ENCODE measurements at places on chromosomes 2 and 18.

DNA sequence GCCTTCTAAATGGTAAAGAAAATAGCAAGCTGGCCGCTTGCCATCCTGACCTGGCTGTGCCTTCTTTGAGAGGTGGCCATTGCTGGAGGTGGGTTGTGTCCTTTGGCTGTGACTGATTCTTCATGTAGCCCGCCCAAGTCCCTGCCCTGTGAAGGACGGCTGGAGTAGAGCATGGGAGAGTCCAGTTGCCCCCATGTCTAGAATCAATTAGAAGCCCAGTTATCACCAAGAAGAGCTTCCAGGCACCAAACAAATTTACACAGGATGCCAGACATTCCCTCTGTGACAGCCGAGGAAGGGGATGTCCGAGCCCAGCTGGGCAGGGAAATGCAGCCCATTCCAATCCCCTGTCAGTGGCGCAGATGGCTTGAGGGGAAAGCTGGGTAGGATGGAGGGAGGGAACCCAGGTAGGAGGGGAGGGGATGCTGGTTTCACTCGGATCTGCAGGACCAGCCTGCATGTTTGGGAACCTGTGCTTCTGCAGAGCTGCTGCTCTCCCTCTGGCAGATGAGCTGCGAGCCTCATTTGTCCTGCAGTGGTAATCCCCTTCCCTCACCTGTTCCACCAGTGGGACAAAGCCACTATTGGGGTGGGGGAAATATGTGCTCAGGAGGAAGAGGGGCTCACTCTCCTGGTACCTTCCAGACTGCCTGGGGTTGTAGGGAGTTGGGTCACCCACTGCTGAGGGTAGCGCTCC is 25.7 kb upstream of the ASB18 start:
- no peak for DNase-seq

DNA sequence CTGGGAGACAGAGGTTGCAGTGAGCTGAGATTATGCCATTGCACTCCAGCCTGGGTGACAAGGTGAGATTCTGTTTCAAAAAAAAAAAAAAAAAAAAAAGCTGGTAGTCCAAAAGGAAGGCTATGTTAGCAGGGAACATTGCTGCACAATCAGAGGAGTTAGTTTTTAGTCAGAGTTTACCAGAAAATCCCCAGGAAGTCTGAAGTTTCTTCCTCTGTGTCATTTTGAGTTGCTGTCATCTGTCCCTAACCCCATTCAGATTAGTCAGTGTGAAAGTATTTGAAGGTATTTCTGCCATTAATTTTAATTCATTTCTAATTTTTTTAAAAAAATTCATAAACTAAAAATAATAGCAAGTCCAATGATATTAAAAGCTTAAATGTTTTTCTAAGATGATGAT is 33.5 kb upstream of the CERS6 start:
- DNase-seq, result no peak

DNA sequence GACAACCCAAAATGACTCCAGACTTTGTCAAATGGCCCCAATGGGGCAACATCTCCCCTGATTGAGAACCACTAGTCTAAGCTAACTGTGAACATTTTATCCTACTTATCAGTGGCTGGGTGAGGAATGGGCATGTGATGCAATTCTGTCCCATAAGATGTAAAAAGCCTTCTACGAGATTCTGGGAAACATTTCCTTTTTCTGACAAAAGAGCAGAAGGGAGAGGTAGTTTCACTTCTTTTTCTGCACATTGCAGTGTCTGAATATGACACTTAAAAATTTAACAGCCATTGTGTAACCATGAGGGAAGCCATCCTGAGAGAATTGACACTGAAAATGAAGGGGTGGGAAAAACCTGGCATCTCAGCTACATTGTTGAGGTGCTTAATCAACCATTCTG is 17.3 kb upstream of the MARCHF4 start:
- DNase-seq, result no peak

GRCh38 chr2:67571785-67572718 is 174.9 kb downstream of the ETAA1 start:
- no peak for DNase-seq

GRCh38 chr2:232438951-232439757 is 16.8 kb upstream of the ALPI start:
- DNase-seq, result no peak

GRCh38 chr2:26526589-26526988 is 48.7 kb upstream of the OTOF start:
- no peak for DNase-seq

- DNase-seq, result no peak
Observed at GRCh38 chr2:30359644-30360167, 87.3 kb upstream of the LCLAT1 start.

DNA sequence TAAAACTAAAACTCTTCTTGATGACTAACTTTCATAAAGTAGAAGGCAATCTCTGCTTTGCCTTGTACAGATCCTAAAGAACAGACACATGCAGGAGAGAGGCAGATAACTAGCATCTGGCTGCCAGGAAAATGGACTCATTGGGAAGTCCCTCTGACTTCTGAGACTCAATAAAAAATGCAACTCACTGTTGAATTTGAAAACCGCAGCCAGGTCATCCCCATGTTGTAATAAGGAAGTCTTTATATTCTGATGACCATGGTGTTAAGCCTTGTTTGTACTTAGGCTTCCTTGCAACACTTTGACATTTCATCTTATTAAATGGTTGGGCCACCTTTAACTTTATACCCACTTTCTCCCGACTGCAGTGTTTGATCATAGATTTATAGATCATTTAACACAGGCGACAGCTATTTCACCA is 375.1 kb upstream of the KCNH7 start:
- DNase-seq, result no peak

DNA sequence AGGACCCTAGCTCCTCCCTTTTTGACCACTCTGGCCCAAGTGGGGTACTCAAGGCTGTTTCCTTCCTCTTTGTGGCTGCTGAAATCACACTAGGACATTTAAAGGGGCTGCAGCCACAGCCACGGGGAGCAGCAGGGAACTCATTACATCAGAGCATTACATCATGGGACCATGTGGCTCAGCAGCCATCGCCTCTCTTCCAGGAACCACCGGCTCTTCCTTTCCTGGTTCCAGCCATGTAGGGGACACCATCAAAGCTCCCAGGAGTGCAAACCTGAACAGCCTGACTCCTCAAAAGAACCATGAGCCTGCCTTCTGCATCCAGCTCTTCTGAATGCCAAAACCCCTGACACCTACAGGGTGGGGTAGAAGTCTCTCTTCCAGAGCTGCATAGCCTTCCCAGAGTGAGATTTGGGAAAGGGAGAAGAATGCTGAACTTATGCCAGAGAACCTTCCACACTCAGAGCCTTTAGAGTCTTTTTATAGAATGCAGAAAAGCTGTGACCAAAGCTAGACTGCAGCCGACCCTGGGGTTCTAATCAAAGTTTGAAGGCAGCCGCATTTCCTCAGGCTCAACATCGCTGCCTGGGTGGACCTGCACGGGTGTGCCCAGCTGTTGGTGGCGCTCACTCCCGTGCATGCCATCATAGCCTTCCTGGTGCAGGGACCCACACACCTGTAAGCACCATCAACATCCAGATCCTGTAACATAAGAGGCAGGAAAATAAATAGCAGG is 121.7 kb downstream of the KLHL29 start:
- DNase-seq, result no peak

GRCh38 chr18:21702602-21703001 is 2.0 kb downstream of the ABHD3 start:
- DNase-seq, result no peak

GRCh38 chr2:162254236-162254871 is 11.1 kb upstream of the FAP start:
- no peak for DNase-seq

GRCh38 chr18:941331-941730 is 36.7 kb downstream of the ADCYAP1 start:
- no peak for DNase-seq

DNA sequence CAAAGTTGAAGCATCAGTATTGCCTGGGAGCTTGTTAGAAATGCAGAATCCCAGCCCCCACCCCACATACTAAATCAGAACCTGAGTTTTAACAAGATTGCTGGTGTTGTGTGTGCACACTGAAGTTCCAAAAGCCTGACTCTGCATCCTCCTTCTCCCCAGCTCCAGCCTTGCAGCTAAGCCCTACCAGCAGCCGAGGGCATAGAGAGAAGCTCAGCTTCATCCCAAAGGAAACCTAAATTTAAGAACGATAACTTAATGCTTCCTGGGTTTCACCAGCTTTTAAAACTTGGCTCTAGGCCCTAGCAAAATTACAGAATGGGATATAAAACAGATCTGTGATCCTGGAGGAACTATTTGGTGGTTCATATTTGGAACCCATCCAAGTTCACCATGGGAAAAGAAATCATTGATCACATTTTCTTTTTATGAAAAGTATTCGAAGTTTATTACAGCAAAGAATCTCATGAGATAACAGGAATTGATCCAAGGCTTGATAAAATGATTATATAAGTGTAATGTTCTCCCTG is 11.1 kb downstream of the SMYD1 start:
- no peak for DNase-seq

DNA sequence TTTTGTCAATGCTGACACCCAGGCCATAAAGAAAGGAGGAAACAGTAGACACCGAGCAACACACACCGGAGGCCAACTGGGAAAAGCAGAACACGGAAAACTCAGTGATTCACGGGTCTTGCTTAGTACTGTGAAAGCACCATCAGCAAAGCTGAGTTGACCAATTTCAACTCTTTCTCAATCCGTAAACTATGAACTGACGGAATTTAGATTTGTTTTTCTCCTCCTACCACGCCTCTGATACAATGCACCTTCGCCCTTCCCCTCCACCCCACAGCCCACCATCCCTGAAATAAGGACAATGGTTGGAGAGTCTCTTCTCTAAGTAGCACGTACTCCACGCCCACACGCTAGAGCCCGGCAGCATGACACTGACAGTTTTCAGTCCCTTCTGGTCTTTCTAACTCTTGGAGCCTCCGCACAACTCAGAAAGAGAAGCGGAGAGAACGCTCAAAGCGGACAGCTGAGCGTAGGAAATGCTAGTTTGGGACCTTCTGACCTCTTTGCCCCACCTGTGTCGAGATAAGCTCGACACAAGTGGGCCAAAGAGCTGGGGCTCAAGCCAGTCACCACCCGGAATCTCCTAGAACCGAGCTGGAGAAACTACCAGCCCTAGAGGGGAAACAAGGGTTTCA is 669 bp downstream of the LNPK start:
- DNase-seq, result no peak

DNA sequence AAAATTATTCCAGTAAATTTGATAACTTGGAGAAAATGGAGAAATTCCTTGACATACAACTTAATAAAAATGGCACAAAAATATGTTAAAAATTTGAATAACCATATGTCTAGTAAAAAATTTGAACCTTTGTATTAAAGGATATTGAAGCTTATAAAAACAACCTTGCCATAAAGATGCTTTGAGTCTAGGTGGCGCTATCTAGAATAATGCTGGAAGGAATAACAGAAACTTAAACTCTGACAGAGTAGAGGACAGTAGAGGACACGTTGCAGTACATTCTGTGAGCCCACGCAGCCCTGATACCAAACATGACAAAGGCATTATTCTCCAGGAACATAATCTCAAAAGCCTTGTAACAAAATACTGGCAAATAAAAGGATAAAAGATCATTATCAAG is 44.7 kb upstream of the ALKAL2 start:
- DNase-seq, result no peak

DNA sequence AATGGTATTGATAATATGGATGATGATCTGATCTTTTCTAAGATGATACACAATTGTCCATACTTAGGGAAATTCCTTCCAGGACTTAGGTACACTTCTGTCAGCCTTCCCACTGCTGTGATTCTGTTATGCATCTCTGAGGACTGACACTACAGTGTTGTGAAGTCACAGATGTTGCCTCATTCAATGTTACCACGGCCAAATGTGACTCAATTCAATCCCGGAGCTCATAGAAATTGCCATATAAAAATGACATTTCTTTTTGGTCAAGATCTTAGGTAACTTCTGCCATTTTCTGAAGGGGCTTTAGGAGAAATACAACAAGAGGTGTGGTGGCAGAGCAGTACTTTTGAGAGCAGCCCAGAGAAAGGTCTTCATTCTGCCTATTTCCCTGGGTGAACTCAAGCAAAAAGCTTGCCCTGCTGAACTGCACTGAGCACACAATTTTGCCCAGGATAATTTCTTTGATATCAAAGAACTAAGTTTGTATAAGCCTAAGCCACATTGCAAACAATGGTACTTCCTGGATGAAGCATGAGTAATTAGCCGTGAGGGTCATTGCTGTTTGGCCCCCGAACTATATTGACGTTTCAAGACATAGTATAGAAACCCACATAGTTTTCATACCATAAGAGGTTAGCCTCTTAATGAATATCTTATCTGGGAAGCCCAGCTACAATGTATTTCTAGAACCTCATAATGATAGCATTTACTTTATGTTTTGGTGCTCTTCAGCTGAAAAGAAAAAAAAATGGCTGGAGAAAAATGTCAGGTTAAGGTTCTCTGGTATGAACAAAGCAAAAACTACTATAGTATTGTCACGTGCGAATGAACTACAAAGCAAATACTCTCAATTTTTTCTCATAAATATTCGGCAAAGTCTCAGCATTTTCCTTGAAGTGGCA is 437.4 kb downstream of the MEIS1 start:
- DNase-seq, result no peak

DNA sequence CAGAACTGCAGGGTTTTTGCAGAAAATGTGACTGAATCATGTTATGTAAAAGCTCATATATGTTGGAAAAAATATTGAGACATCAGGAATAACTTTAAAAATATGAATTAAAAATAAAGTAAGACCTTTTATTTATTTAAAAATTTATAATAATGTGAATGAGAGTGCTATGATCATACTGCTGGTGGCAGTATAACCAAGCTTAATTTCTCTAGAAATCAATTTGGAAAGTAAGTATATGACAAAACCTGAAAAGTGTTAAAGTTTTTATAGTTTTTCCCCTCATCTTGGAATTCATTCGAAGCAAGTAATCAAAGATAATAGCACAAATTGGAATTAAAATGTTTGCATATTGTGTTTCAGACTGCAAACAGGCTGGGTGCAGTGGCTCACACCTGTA is 7.5 kb downstream of the SLC39A10 start:
- DNase-seq, result no peak

GRCh38 chr18:285817-286216 is 18.0 kb upstream of the THOC1 start:
- DNase-seq, result no peak

DNA sequence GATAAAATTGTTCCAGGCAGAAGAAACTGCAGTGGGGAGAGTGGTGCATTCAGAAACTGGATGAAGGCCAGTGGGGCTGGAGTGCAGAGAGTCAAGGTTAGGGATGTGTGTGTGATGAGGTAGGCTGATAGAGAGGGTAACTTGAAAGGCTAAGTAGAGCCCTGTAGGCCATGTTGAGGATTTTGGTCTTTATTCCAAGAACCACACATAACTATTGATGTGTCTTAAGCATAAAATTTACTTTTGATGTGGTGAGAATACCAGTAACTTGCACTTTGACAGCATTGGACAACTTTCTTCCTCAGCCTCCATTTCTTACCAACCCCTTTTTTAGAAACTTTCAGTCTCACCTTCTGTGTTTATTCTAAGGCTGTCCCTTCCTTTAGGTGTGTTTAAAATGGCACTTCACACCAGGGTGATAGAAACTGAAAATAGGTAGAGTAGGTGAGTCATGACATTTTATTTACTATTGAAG is 22.6 kb downstream of the MTX2 start:
- DNase-seq, result no peak

DNA sequence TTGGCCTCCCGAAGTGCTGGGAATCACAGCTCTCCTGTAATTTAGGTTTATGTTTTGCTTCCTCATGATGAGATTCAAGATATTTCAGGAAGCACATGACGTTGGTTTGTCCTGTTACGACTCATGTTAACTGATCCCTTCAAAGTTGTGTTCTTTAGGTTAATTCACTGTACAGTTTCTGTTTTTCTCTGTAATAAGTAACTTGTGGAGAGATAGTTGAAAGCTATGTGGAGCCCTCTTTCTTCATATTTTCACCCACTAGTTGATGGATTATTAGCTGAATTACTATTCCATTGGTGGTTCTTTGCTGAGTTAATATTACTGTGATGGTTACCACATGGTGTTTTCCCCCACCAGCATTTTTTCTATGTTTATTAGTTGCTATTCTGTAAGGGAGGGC is 18.3 kb upstream of the CHCHD5 start:
- no peak for DNase-seq
